ENCODE measurements at places on chromosomes 16 and 17.

DNA sequence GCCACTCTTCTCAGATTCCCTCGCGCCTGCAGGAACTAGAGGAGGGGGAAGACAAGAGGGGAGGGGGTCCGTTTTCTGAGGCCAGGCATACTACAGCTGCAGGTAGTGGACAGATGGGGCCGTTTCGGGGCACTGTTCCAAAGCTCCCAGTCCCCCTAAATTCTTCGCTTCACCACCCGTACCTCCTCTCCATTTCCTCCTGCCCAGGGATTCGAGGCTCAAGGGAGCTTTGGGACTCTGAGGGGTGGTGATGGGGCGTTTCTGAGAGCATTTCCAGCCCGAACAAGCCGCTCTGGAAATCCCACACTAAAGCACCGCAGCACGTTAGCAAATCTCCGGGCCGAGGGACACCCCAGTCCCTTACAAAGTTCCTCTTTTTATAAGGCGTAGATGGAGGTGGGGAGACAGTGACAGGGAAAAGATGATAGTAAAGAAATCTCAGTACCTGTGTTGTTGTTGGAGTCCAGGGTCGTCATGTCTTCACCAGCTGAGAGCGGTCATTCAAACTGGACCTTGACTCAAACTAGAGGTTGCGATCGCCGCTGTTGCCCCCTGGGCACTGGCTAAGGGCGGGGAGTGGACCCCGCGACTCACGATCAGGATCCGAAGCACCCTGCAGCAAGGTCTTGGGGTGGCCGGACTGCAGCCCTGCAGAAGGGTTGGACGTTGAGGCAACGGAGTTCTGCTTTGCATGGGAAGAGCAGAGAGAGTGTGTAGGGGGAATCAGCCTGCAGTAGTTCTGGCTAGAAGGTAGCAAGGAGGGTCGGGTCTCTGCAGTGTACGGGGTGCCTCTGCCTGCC is 570 bp downstream of the NR1D1 start:
- DNase-seq = no peak

GRCh38 chr17:10789694-10790271 is 14.1 kb downstream of the TMEM238L start:
- no peak for DNase-seq

DNA sequence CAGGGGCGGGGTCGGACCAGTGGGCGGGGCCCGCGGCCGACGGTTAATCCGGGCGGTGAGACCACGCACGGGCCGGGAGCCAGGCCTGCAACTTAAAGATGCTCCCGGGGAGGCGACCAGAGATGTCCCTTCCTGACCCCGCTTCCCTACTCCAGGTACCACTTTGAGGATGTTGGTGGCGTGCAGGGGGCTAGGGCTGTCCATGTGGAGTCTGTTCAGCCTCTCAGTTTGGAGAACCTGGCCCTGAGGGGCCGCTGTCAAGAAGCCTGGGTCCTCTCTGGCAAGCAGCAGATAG is 580 bp downstream of the RANGRF start:
- peak; percentile 90 for DNase-seq

DNA sequence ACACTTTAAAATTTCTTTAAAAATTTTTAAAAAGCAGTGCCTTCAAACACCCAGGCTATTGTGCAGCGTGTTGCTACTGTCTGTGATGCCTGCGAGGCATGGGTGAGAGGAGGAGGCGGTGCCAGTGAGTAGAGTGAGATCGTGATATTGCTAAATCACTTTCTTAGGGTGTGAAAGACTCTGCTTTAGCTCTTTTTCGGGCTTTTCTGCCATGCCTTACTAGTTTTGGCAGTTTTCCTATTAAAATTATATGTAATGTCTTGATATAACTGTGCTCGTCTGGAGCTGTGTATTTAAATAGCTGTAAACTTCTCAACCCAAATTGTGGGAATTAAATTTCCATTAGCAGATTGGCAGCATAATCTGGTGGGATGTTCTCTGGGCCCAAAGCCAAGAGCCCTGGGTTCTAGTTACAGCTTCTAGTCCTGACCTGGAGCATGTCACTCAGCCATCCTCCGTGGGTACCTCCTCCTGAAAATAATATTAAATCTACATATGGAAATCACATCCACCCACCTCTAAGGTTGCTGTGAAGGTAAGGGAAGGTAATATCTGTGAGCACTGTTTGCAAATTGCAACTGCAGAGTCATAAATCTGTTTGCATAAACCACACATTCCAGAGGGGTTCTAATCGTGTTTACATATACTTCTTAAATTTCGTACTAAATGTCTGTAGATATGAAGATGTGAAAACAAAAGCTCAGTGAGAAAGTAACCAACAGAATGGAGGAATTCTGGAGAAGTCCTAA is 264.3 kb upstream of the CACNG5 start:
- no peak for DNase-seq

DNA sequence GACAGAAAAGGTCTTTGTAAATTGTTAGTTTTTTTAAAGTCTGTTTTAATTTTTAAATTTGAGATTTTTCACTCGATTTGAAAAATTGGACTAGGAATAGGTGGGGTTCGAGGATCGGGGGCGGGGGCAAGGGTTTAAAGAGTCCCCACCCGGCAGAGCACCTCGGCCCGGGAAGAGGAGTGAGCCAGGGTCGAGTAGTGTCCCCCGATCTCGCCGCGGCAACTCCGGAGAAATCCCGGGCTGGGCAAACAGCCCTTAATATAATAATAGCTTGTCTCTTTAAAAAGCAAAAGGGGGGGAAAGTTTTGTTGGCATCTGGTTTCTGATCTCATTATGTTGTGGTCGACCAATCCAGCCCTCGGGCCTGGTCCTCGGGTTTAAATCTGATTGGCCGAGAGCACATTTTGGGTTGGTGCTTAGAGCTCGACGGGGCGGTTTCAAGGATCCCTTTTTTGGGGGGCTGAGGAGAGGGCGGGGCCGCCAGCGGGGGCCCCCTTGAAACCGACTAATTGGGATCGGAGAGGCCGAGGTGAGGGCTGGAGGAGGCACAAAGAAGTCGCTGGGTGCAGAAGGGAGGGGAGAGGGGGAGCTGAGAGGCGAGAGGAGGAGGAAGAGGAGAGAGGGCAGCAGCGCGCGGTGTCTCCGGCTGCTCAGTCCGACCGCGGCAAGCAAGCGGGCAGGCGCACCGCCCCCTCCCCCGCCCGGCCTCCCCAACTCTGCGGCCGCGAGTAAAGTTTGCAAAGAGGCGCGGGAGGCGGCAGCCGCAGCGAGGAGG is at the start of gene FZD2:
FZD2 (plus strand) TSS at position 653 of the 775 bp plus-strand sequence. CDS start 205 bp downstream, outside the sequence.
- DNase-seq = peak; percentile 55

DNA sequence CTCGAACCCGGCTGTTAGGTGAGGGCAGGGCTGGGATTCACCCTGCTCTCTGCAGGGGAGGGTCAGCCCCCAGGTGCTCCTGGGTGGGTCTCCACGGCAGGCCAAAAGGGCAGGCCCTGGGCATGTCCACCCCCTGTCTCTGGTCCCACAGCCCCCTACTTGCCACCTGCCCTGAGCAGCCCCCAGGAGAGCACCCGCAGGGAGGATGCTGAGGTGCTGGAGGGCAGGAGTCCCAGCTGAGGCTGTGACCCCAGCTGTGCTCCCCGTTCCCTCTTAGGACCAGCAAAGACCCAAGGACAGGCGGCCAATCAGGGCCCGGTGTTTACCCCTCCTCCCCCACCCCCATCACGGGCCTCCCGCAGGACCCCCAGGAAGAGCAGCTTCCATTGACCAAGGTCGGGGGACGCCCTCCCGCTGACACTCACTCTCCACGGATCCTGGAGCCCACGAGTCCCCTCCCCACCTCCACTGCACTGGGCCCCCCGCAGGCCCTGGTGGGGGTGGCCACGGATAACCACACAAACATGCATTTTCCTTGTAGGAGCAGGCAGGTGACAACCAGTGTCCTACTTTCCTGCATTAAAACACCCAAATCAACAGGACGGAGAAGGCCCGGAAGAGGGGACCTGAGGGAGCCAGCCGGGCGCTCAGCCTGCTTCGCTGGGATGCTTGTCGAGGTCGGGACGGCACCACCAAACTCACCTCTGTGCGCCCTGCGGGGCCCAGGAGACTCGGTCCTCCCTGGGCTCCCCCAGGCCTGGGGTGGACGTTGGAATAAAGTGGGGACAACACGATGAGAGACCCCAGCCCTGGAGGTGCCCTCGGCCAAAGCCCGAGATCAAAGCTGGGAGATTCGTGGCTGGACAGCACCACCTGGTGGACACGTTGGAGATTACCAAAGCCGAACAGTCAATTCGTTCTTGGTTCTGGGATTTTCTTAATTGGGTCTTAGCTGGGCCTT is 22.5 kb upstream of the ENPP7 start:
- peak; percentile 71 for DNase-seq

DNA sequence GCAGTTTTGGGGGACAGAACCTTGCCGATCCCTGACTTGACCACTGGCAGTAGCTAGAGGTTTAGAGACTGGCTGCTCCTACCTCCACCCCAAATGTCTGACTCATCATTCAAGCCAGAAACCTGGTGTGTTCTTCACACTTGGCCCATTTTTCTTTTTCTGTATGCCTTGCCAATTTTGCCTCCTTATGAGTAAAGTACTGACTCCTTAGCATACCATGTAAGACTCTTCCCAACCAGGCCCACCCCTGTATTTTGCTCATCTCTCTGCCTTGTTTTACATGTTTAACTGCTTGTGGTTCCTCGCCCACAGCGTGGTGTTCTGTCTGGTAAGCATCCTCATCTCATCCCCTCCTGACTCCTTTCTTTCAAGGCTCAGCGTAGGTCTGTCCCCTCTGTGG is 37.9 kb downstream of the NUP88 start:
- no peak for DNase-seq

- DNase-seq = no peak
Measured at GRCh38 chr16:84673561-84673960, 25.2 kb downstream of the KLHL36 start.

DNA sequence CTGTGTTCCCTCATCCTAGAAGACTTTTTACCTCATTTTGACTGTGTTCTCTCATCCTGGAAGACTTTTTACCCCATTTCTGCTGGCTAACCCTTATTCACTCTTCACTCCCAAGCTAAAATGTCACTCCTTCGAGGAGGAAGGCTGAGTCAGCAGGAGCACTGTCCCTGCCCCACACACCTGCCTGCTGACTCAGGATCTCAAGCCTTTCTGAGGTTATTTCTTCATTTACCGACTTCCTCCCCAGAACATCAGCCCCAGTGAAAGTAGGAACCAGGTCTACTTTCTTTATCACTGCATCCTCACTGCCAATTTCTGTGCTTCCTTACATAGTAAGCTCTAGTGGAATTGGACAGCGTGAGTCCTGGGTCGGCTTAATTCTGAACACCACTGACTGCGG is 220.6 kb downstream of the HS3ST4 start:
- DNase-seq = no peak

DNA sequence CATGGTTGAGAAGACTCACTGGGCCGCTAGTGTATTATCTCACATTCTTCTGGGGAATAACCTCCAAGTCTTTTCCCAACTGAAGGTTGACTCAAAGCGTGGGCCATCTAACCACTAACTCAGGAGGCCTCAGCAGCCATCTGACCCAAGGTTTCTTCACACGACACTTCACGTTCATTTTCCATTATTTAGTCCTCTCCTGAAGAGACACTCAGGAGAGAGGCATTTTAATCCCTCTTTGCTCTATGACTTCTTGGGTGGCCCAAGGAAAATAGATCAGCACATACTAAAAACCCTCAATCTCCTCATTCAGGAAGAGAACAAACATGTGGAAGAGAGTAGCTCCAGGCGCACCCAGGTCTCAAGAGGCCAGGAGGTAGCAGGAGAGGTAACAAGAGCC is 252.8 kb upstream of the FOXF1 start:
- no peak for DNase-seq

DNA sequence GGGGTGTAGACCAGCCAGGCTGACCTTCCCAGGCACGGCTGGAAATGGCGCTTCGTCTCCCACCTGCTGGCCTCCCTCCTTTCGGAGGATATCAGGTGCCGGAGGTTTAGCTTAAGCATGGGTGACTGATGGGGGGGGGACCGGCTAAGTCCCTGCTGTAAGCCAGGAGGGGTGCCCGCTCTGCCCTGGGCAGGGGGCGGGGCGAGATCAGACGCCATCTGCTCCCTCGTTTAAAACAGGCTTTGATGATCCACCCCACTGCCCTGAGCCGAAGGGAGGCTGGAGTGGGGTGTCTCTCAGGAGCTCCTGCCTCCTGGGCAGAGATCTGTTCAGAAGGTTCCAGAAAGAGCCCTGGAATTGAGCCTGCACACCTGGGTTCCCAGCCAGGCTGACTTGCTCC is 26.0 kb downstream of the C16orf74 start:
- no peak for DNase-seq

DNA sequence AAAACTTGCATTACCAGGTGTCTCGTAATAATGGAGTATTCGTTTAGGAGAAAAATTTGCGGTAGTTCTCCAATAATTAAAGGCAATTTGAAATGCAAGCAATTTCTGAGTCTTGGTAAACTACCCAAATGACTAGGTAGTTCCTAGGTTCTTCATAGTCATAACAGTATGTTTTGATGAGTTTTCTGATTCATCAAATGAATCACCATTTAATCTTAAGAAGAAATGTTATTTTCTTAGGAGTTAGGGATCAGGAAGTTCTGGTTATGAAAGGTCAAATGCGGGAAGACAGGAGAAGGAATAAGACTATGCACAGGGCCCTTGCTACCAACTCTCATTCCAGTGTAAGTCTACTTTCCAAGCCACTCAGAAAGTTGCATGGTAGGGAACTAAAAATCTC is 221.5 kb upstream of the SOX9 start:
- DNase-seq = no peak

DNA sequence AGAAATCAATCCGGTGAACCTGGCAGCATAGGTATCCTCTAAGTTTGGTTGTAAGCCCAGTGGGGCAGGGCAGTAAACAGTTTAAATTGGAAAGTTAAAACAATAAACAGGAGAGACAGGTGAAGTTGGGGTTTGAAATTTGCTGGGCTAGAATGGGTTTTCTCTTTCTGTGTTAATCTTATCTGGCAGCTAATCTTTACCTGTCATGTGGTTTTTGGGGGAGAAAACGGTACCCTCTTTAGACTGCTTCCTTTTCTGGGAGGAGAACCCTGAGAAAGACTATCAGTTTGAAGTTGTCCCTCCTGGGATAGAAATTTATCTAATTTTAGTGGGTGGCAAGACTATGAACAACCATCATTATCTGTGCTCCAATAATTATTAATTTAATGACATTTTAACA is 24.0 kb downstream of the CDH13 start:
- no peak for DNase-seq

- DNase-seq = no peak
Measured at GRCh38 chr17:21170809-21171208, 43.2 kb downstream of the TMEM11 start.

GRCh38 chr16:51549836-51550235 is 398.8 kb upstream of the SALL1 start:
- no peak for DNase-seq

DNA sequence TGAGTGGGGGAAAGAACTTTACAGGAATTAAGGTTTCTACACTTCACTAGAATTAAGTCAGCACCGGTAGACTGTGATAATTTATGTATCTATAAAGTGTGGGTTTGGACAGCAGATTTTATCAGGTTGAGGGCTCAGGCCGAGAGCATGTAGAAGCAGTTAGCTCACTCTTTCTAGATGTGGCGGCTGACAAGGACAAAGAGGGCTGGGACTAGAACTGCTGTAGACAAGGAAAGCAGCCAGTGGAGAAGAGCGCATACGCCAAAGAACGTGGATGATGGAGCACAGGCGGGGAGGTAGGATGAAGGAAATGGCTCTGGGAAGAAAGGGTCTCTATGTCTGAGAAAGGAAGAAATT is 504 bp upstream of the GOSR1 start:
- DNase-seq = peak; percentile 21

DNA sequence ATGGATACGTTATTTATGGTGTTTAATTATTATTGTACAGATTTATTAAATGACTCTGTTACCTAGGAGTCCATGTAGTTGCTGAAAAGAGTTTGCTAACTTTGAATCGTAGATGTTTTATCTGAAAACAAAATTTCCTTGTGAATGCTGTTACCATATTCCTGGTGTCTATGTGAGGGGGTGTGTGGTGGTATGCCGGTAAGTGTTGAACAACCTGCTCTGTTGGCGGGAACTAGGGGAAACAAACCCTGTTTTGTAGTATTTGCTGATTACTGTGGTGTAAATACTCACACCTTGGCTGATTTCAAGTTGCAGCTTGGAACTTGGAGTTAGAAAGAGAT is 386.4 kb downstream of the WWOX start:
- DNase-seq = no peak
